Fibroblast of pulmonary artery (primary cell): ENCODE measurements at places on chromosomes 11 and 22.

- no peak for DNase-seq
Measured at GRCh38 chr11:849104-849824, 6.6 kb downstream of the TSPAN4 start.

DNA sequence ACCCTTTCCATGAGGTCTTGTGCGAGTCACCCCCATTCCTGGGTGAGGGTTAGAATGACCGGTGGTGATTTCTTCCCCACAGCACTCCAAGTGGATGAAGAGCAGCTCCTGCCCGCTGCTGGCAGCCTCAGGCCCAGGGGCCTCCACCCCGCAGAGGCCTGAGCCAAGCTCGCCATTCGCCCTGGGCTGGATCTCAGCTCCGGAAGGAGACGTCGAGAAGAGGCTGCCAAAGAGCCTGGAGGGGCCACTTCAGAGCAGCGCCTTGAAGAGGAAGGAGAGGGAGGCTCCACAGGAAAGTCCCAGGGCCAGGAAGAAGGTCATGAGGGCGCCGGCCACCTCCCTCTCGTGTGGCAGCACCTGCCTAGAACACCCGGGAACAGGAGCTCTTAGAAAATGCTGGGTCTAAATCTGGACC lies 8.4 kb downstream of the SLC29A2 start:
- DNase-seq: no peak

- DNase-seq: no peak
Measured at GRCh38 chr22:45424241-45424731, 10.8 kb downstream of the RIBC2 start.

GRCh38 chr11:62602141-62603071 lies 741 bp upstream of the MTA2 start:
- peak; percentile 48 for DNase-seq
